ENCODE measurements at places on chromosomes 6 and 20. TPM values are rescaled to one million over a fixed set of nuclear protein-coding genes. Genes with fewer than 3 reads are reported as not detected.

RAET1G gene
- 2.6 TPM for total RNA-seq

NKAIN4 gene
- total RNA-seq = not detected

APMAP gene
- total RNA-seq = 126 TPM

MAP3K4 gene
- total RNA-seq = 24.8 TPM

DNMT3B gene
- 2.9 TPM for total RNA-seq

ID4 gene
- total RNA-seq = 40.4 TPM

SLPI gene
- total RNA-seq = not detected

HCK gene
- not detected for total RNA-seq

BPIFB4 gene
- not detected for total RNA-seq
